Panc1 (cell line): ENCODE measurements at places on chromosomes 3 and 15.
A peak's percentile ranks its signal among the peaks of the same experiment; 100 is the strongest.

- DNase-seq: no peak
These were observed 57.7 kb downstream of the DNAJB8 start for GRCh38 chr3:128408693-128409623.

DNA sequence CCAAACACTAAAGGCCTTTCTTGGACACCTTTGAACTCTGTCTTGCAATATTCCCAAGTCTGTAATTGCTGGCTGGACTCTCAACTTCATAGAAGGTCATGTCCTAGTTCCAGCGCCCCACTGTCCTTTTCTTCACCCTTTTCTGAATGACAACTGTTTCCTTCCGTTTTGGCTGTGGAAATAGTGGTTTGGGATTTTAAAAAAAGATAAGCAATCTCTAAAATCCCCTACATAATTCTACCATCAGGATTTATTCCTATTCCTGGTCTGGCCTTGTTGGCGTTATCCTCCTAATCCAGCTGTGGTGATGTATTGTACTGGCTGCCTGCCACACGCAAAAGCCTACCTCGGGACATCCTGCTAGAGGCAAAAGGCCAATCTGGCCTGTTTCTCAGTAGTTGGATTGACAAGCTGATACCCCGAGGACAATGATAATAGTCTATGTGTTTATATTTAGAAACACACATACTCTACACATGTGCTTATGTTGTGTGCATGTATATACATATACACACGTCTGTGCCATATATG is 440.3 kb upstream of the DPH6 start:
- no peak for DNase-seq

GRCh38 chr15:64865998-64866520 is 24.3 kb downstream of the PLEKHO2 start:
- no peak for DNase-seq

GRCh38 chr3:74561881-74562280 is 52.6 kb downstream of the CNTN3 start:
- no peak for DNase-seq

- DNase-seq: no peak
These were observed 25.5 kb downstream of the FAN1 start for GRCh38 chr15:30929064-30929669.

- no peak for DNase-seq
These were observed 17.7 kb downstream of the MYNN start for GRCh38 chr3:169790687-169791429.

- no peak for DNase-seq
These were observed 694.9 kb downstream of the MECOM start for GRCh38 chr3:168968609-168969008.

GRCh38 chr3:123085932-123086627 is 19.3 kb downstream of the PDIA5 start:
- DNase-seq: no peak

DNA sequence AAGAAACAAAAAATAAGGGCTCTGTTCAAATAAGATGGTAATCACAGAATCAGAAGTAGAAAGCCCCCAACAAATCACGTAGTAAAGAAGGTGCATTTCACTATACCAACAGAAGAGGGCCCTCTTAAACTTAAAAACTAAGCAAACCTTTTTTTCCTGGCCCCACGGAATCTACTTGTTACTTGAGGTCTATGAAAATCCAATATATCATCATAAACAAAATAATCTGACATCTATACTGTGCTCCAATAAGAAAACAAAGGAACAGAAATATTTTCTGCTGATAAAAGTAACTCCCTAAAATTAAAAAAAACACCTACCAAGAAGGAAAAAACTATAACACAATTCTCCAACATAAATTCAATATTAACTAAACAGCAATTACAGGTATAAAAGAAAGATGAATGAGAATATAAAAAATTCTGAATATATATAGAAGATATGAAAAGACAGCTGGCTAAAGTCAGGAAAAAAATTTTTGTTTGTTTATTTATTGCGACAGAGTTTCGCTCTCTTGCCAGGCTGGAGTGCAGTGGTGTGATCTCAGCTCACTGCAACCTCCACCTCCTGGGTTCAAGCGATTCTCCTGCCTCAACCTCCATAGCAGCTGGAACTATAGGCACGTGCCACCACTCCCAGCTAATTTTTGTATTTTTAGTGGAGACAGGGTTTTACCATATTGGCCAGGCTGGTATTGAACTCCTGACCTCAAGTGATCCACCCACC is 81.8 kb downstream of the CLASP2 start:
- no peak for DNase-seq

DNA sequence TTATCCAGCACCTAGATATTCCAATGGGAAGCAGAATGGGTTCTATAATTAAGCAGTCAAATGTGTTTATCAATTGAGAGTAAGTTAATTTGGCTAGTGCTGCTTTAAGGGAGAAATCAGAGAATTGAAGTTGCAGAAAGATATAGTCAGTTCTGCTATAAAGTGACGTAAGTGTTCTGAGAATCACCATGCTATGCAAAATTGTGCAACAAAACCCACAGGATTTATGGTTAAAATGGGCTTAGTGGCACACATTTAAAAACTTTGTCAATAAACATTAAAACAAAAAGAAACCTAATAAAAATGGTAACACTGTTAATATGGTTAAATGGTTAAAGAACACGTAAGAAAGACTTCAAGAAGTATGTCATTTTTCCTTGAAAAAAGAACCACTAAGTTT is 74.5 kb downstream of the TMEM108 start:
- DNase-seq: no peak

GRCh38 chr15:51121118-51121517 is 26.4 kb upstream of the TNFAIP8L3 start:
- DNase-seq: peak; percentile 86

- no peak for DNase-seq
These were observed 15.4 kb downstream of the HHLA2 start for GRCh38 chr3:108311797-108312196.

GRCh38 chr3:106381939-106382335 is 513.1 kb upstream of the CBLB start:
- no peak for DNase-seq

- DNase-seq: no peak
These were observed 64.8 kb upstream of the PCSK6 start for GRCh38 chr15:101554115-101554915.

DNA sequence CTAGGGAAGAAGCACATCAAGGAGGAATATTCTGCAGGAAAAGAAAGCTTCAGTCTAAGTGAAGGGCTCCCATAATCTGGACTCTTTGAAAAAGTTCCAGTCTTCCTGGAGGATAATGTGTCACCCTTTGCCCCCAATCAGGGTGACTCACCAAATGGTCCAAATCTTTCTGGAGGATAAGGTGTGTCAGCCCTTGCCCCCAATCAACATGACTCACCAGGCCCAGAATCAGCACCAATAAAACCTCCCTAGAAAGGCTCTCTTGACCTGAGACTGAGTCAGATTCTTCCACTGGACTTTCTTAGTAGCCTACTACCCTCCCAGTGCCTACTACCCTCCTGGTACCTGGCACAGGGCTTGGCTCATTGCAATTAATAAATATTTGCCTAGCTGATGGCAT is 9.5 kb upstream of the ARL14 start:
- DNase-seq: no peak

GRCh38 chr15:85404176-85404917 is 23.9 kb downstream of the AKAP13 start:
- no peak for DNase-seq

DNA sequence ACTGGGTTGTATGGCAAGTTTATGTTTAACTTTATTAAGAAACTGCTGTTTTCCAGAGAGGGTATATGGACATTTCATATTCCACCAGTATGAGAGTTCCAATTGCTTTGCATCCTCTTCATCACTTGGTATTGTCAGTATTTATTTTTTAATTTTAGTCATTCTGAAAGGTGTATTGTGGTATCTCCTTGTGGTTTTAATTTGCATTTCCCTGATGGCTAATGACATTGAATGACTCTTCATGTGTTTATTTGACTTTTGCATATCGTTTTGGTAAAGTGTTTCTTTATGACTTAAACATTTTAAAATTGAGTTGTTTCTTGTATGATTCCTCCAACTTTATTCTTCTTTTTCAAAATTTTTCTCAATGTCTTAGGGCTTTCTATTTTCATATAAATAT is 44.4 kb downstream of the IL1RAP start:
- DNase-seq: no peak

DNA sequence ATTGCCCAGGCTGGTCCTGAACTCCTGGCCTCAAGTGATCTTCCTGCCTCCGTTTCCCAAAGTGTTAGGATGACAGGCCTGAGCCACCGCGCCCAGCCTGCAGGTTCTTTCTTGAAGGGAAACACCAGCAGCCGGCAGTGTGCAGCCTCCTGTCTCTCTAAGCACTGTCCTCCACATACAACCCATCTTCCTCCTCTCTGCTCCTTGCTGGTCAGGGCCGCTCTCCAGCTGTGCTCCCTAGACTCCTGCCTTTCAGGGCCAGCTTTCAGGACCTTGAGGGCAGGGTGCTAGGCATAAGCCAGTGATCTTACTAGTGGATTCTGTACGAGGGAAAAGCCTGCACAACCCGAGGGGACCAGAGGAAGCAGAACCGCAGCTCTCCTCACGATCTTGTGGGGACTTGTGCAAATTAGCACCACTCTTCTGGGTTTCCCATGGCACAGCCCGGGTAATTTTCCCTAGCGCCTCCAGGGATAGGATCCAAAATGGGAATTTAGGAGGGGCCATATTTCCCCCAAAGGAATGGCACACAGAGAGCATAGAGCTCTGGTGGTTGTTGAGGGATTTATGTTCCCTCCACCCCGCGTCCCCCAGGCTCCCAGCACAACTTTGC is 18.2 kb upstream of the CORO2B start:
- DNase-seq: no peak

DNA sequence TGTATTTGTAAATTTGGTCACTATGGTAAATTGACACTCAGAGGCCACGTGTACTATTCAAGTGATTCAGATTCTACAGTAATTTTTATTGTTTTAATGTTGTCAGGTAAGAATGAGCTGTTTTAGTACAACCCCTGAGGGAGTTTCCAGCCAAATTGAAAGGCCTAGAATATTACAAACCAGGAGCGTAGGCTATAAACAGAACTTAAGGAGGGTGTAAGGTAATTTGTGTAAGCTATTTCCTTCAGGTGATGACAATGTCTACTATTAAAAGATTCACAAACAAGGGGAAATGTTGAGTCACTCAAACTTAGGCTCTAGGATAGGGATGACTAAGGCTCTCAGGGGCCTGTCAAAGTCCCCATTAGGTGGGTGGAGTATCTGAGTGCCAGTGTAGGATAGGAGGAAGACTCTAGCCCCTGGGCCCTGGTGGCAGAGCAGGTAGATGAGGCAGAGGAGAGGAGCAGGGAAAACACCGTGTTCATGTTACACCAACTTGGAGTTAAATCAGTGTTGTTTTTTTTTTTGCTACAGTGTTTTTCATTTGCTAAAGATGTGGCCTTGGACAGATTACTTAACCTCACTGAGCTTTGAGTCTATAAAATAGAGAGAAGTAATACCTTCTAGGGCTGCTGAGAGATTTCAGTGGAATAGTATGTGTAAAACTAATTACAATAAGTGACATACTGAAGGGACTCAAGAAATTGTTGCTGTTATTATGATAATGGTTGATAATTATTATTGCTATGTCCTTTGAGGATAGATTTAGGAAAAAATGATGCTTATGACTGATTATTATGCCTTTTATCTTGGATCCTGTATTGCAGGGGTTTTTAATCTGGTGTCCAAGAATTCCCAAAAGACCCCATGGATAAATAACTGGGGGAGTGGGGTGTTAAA is 10.3 kb downstream of the TM4SF1 start:
- peak; percentile 96 for DNase-seq

DNA sequence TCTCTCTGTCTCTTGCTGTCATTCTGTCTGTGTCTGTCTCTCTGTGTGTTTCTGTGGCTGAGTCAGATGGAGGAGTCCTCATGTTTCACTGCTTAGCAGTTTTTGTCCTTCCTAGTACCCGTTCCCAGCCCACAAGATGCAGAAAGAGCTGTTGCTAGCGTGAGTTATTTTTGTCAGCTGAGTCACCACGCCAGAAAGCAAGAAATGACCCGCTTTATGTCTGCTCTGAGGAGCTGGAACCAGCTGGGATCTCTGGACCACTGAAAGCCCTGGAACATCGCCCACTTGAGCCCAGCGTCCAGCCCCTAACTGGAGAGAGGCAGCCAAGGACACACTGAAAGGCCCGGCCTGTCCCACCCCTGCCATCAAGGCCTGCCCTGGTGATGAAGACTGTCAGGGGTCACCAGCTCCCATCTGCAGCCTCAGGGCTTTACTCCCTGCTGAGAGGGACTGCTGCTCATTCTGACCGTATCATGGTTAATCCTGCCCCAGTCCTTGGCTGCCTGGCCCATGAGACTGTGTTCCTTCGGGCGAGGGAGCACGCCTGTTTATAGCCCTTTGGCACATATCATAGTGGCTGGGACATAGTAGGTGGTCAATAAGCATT is 101.7 kb upstream of the TPM1 start:
- DNase-seq: no peak

GRCh38 chr3:131688370-131688769 is 185.6 kb upstream of the MRPL3 start:
- no peak for DNase-seq

GRCh38 chr3:4582624-4583023 is 89.5 kb downstream of the ITPR1 start:
- no peak for DNase-seq

GRCh38 chr3:160929595-160929994 is 173.6 kb downstream of the PPM1L start:
- no peak for DNase-seq

- DNase-seq: no peak
These were observed 2.4 kb downstream of the ROBO2 start for GRCh38 chr3:77042343-77042742.

GRCh38 chr3:19662486-19662885 is 271.5 kb downstream of the EFHB start:
- no peak for DNase-seq

DNA sequence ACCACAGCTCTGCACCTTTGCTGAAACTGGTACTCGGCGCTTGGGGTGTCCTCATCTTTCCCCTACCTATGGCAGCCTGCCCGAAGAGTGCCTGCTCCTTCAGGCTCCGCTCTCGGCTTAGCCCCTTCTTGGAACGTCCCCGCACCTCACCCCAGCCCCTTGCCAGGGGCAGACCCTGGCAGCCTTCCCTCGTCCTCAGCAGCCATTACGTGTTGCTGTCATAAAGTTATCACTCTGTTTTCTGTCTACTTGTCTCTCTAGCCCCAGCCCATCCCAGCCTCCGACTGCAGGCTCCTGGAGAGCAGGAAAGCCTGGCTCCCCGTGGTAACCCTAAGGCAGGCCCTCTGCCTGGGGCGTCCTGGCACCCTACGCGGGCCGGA is 5.1 kb upstream of the BAHD1 start:
- no peak for DNase-seq

DNA sequence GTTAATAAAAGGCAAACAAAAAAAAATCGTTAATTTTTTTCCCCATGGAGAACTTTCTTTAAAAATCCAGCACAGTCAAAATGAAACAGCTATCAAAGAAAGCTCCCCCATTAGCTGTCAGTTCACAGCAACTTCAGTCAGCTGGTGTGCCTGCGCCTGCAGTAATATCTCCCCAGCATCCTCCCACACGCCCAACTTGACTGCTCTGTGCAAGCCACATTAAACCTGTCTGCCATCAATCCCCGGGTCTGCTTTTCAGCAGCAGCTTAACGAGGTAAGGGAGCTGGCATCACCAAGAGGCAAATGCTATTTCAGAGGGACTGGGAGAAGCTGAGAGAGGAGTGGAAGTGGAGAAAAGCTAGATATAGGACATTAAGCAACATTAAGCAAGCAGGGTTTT is 337.5 kb downstream of the GAP43 start:
- no peak for DNase-seq

- no peak for DNase-seq
These were observed at the start of gene SEMA3B for GRCh38 chr3:50268703-50269451. Gene SEMA3B (plus strand): TSS chr3:50269147. CDS start chr3:50269241, 94 bp downstream.

- no peak for DNase-seq
These were observed 119.9 kb upstream of the CBLB start for GRCh38 chr3:105988540-105989212.

- DNase-seq: no peak
These were observed 12.4 kb upstream of the ETV5 start for GRCh38 chr3:186121278-186121677.
